ENCODE measurements at places on chromosomes 3 and 15.

GRCh38 chr3:156536524-156537316, 18.2 kb downstream of the SSR3 start:
- no peak for DNase-seq

DNA sequence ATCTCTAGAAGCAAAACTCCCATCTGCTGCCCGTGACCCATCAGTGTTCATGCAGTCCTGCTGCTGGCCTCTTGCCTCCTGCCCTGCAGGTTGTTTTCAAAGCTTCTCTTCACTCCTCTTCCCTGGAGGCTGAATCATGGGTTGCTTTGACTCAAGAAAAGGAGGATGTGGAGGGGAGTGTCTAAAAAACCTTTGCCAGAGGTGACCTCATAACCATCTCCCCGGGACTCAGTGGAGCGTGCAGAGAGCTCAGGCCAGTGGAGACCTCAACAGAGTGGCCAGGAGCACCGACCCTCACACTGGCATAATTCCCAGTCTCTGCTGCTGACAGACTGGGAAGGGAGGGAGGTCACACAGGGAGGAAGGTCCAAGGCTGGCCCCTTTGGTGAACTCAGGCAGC, 60.9 kb upstream of the ITGA11 start:
- DNase-seq: no peak

GRCh38 chr3:109339197-109339596, 1.9 kb upstream of the DPPA4 start:
- DNase-seq: no peak

GRCh38 chr15:101264911-101265641, 12.2 kb downstream of the SELENOS start:
- no peak for DNase-seq

- DNase-seq: no peak
These were observed 12.3 kb upstream of the SLC30A4 start for GRCh38 chr15:45534821-45535220.

DNA sequence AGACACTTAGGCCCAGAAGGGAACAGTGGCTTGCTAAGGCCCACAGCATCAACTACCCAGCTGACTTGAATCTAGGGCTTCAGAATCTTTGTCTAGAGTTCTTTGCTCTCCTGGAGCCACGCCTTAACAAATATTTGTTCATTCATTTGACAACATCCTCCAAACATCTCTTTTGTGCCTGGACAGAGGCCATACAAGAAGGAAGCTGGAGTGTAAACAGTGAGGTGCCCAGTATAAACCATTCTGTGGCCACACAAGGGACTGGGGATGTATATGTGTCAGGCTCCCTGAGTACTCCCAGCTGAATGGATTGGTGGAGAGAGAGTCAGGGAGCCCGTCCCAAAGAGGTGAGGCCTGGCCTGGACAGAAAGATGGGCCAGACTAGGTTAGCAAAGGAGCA, 3.4 kb downstream of the CIB2 start:
- no peak for DNase-seq

GRCh38 chr15:24878153-24878552, 76.6 kb upstream of the SNRPN start:
- peak; percentile 17 for DNase-seq

DNA sequence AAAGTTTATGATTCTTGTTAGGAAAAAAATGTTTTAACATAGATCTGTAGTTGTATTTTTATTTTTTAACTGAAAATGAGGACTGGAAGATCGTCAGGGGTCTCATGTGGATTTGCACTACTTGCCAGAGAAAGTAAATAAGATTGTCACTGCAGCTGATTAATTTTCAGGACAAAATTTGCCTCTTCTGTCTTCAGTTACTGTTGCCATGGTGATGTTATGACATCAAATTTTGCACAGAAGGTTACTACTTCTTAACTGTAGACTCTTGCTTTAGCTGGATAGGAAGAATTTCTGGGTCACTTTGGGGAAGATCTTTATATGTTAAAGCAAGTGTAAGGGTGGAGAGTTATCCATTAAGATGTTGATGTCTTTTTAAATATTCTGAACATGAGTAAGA, 82.2 kb upstream of the WDR72 start:
- DNase-seq: no peak

DNA sequence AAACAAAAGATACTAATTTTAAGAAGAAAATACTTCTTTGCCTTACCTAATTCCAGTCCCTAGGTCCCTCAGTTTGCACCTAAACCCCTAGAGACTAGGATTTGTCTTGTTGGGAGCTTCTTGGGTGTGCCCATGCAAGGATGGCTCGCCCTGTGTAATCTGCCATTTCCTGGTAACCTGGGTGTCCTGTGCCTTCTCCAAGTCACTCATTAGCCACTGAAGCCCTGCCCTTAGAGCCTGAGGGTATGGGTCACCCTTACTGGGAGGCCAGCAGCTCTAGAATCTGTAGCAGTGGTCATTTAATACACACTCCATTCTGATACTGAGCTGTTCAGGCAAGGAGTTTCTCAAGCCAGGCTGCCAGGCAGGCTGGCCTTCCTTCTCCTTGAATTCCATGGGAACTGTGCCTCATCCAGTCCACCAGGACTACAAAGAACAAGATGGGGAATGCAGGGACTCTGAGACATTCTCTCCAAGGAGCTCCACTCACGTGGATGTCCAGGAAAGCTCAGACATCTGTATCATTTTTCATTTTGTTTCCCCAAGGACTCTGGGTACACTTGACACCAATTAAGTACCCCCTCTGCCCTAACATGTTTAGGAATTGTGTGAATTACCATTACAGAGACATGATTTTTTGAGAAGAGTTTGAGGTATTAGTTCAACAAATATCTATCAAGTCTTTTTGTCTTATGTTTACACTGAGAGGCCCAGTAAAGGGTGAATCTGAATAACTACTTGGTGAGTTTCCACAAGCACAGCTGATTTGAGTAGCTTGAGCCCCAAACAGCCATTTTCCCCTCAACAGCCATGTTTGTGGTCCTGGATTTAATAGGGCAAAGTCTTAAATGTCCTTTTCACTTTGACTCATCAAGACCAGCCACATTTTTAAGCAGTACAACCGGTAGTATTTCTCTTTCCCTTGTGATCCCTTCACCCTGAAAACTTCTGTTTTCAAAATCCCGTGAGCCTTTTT, 52.6 kb downstream of the ARNT2 start:
- DNase-seq: peak; percentile 34

- no peak for DNase-seq
These were observed 14.7 kb downstream of the IQGAP1 start for GRCh38 chr15:90402767-90403166.

DNA sequence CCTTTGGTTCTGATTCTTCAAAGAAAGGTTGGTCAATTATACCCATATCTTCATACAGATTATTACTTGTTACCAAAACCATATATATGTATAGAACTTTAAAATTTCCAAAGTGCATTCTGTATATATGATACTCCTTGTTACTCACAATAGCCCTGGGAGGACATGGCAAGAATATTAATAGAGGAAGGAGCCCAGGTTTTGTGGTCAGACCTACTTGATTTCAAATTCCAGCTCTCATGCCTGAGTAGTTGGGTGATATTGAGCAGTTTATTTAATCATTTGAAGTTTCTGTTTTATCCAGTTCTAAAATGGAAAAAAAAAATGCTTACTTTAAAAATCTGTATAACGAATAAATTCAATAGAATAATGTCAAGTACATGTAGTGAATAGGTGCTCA, 2.5 kb downstream of the IL1RAP start:
- DNase-seq: no peak

DNA sequence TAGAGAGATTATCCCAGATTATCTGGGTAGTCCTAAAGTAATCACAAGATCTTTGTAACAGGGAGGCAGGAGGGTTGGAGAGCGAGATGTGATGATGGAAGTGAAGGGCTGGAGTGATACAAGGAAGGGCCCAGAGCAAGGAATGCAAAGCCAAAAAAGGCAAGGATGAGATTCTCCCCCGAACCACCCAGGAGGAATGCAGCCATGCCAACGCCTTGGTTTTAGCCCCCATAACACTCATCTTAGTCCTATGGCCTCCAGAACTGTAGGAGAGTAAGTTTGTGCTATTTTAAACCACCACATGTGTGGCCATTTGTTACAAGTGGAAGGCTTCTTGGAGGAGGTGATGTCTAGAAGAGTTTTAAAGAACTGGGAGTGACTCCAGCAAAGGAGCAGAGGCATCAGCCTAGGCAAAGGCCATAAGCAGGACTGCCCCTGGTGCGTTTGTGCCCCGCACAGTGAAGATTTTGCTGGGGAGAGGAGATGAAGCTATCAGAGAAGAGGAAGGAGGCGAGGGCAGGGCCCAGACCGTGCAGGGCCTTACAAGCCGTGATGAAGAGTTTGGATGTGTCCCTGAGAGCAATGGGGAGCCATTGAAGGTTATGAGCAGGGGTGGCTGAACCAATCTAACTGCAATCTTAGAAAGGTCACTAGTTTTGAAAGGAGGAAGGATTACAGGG, 25.3 kb upstream of the CORO2B start:
- DNase-seq: no peak

DNA sequence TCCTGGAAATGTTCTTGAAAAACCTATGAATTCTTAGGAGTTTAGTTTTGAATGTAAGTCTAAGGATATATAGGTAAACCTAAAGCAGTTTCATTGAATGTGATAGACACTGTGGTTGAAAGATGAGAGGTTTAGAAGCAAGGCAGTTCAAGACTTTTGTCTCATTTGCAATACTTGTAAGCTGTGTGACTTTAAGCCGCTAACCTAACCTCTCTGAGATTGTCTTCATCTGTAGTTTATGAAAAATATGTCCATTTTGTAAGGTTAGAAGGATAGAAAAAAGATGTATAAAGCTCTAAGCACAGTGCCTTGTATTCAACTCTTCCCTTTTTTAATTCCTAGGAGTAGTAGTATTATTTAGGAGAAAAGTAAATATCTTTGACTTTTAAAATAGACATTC, 306.6 kb upstream of the ARRDC4 start:
- DNase-seq: no peak

GRCh38 chr3:155981669-155982068, 111.2 kb downstream of the GMPS start:
- DNase-seq: no peak

GRCh38 chr3:40120806-40121205, 188.7 kb upstream of the EIF1B start:
- DNase-seq: no peak

- DNase-seq: no peak
These were observed 39.5 kb downstream of the NR2F2 start for GRCh38 chr15:96369825-96370621.

DNA sequence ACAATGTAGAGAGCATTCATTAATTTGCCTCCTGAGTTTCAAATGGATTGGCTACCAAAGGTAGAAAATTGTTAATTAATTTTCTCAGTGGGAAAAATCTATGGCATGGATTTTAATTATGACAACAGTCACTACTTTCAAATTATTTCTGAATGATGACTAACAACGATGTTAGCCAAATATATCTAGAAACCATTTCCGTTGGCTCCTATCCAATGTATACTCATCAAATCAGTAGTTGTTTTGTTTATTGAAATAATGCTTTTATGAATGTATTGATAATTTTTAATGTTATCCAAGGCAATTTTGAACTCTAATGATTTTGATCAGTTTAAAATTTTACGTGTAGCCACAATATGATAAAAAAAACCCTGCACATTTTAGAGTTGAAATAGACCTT, 333.4 kb downstream of the NAALADL2 start:
- DNase-seq: no peak

DNA sequence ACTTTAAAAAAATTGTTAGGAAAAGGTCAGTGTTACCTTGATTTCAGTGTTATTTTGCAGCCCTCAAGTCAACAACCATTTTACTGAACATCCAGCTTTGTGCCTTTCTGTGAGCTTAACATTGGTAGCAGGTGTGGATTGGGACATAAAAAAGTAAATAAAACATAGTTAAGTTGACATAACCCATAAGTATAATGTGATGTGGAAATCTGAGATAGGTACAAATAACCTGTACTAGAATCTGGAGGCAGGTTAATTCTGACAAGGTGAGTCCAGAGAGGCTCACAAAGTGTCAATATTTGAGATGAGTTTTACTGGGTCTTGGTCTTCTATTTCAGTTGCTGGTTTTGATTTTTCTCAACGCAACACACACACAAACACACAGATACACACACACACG, 151.3 kb downstream of the LPP start:
- DNase-seq: no peak

DNA sequence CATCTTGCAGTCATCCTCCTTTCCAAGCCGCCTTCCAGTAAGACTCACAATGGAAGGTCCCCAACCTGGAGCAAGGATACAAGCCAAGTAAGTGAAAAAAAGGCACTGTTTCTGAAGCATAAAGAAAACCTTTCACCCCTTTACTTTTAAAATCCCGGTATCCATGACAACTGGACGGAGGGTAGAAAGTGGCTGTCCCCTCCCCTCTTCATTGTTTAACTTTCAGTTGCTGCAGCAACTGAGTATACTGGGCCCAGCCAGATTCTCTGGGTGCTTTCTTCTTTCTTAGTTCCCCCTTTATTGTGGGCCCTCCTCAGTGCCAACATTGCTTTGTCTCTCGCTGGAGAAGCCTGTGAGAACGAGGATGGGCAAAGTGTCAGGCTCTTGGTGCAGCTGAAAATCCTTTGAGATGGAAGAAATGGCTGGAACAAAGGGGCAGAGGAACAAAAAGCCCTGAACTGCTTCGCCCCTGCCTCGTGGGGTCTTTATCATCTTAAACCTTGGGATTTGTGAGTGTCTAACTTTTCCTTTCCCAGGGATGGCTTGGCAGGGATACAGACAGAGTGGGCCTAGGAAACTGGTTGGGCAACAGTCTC, 224.0 kb upstream of the RGMA start:
- DNase-seq: no peak

DNA sequence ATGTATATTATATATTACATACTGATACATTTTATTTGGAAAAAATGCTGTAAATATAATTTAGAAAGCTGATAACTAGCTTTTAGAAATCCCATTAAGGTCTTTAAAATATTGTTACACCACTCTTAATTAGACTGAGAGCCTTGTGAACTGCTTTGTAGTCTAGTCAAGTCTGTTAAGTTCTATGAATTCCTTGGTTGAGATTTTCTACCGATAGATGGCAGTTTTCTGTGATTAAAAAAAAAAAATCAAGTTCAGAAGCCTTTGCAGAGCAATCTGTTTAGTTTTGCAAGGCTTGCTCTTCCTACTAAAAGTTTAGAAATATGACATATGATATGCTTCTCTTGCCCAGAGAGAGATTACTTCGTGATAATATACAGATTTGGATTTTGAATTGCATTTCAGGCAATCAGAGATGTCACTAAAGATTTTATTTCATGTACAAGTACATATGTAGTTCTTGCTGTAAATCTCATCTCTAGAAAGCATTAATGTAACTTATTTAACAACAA, 60.4 kb upstream of the SLITRK3 start:
- no peak for DNase-seq

- no peak for DNase-seq
These were observed 119.0 kb downstream of the BBX start for GRCh38 chr3:107641572-107642307.

- DNase-seq: no peak
These were observed 28.8 kb upstream of the PROK2 start for GRCh38 chr3:71813704-71814103.

All from fibroblast of skin of left quadriceps (primary cell).